CD4-positive, alpha-beta T cell treated with Interleukin-1 beta for 1 hour (primary cell): ENCODE measurements at places on chromosomes 4 and X.

GRCh38 chrX:11757397-11757718 lies 679 bp upstream of the MSL3 start:
- no peak for DNase-seq

DNA sequence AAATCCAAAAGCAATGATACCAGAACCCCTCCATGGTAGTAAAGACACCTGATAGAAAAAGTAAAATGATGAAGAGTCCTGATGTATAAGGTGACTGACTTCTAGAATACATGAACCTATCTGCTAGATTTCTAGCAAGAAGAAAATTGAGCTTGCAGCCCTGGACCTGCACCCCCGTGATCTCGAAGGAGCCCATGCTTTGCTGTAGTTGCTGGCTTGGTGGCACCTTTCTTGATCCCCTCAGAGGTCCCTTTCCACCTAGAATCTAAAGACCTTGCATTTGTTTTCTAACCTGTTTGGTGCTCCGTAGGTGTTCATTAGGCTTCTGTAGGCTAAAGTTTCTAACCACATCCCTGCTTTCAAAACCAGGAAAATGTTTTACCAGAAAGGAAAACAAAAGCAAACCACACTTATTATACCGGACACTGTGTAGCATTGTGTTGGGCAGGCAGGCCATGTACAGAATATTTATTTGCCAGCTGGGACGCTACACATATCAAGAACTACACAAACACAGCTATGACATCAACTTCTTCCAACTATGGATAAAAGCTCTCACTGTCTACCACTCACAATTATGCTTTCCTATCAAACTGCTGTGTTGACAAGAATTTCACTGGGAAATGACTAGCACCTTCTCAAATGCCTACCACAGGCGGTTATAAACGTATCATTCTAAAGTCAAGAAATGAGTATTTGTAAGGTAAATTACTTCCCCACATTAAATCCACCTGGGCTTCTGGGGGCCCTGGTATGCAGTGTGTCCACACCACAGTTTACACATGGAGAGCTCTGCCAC lies 316.2 kb downstream of the UNC5C start:
- DNase-seq: no peak

GRCh38 chr4:114005569-114006442 lies 26.4 kb upstream of the ARSJ start:
- DNase-seq: no peak

- no peak for DNase-seq
These were observed 1.2 kb upstream of the TMEM144 start for GRCh38 chr4:158208963-158209640.

DNA sequence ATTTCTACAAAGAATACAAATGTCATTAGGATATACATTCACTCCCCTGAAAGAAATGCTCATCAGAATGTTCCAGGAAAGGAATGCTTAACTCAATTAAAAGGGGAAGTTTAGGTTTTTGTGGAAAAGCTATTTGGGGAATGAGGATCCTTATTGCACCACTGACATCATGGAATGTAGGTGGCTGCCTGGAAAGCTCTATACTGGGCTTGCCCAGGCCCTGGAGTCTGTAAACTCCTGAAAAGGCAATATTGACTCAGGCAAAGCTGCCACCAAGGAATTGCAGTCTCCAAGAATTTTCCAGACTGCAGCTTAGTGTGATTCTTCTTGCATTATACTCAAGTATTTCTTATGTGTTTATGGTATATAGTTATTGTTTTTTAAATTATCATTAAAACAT lies 15.7 kb downstream of the DAPP1 start:
- no peak for DNase-seq

- DNase-seq: no peak
These were observed 91.1 kb upstream of the VEGFC start for GRCh38 chr4:176883681-176884418.
